Uterus (tissue), 4 donors: ENCODE measurements at places on chromosomes 2 and 18. TPM values are rescaled to one million over a fixed set of nuclear protein-coding genes. Genes with fewer than 3 reads are reported as not detected.

The UGT1A5 gene
- not detected for total RNA-seq

The ARHGEF4 gene
- 7.9 TPM for total RNA-seq

The UGT1A3 gene
- not detected for total RNA-seq

The LRP1B gene
- 7.3 TPM for total RNA-seq

DNA sequence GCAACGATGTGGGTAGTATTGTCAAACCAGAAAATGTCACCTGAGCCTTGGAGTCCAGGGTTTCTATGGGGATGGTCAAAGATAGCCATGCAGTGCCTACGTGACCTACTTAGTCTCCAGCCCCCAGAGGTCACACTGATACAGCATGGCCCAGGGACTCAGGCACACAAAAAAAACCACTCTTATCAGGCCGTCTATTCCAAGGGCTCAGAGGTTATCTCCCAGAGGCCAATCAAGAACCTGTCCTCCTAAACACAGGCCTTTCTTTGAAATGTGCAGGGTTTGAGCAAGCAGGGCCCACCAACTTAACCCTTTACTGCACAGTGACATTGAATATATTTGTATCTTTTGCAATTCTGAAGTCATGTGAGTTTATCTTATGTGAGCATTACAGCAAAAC lies 82.7 kb downstream of the MRO start:
- no peak for DNase-seq

- no peak for DNase-seq
Observed at GRCh38 chr18:41842886-41843285, 112.1 kb upstream of the PIK3C3 start.

DNA sequence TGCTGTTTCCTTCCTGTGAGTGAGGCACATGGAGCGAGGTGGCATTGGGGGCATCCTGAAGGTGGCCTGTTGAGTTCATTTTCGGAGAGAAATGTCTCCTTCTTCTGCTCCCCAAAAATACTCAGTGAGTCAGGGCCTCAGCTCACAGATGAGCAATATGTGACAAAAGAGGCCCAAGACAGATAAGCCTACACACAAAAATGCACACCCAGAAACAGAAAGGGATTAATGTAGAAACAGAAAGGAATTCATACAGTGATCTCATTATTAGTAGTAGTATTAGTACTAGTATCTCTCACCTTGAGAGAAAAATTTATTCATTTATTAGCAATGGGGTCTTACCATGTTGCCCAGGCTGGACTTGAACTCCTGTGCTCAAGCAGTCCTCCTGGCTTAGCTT lies 5.1 kb downstream of the GPR75 start:
- DNase-seq = no peak

GRCh38 chr2:101419096-101419663 lies 31.9 kb upstream of the CREG2 start:
- DNase-seq = peak; percentile 64

DNA sequence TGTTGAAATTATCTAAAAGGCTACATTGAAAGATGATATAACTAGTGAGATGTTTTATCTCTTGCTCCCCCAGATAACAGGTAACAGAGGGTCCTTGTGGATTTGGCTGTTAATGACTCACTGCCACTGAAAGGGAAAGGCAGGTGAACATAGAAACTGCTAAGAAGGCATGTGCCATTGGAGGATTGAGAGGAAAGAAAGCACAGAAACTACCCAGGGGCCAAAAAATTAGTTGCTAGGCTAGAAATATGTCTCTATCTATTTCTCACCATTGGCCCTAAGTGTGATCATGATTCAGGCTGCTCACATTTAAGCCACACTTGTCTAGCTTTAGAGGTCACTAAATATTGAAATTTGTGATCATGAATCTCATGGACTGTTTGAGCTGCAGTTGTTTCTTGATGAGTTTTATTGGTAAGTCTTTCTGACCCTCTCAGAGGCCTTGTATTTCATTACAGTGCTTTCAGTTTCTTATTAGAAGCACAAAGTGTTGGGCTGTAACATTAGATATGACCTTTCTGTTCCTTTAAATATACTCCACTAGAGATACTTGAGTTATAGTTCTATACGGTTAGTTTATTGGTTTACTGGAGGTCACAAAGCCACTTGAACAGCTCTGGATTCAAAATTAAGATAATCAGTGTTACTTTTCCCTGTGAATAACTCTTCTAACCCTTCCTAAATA lies 26.2 kb downstream of the NAB1 start:
- DNase-seq = no peak

- no peak for DNase-seq
Observed at GRCh38 chr2:241499146-241499965, 9.0 kb downstream of the STK25 start.

DNA sequence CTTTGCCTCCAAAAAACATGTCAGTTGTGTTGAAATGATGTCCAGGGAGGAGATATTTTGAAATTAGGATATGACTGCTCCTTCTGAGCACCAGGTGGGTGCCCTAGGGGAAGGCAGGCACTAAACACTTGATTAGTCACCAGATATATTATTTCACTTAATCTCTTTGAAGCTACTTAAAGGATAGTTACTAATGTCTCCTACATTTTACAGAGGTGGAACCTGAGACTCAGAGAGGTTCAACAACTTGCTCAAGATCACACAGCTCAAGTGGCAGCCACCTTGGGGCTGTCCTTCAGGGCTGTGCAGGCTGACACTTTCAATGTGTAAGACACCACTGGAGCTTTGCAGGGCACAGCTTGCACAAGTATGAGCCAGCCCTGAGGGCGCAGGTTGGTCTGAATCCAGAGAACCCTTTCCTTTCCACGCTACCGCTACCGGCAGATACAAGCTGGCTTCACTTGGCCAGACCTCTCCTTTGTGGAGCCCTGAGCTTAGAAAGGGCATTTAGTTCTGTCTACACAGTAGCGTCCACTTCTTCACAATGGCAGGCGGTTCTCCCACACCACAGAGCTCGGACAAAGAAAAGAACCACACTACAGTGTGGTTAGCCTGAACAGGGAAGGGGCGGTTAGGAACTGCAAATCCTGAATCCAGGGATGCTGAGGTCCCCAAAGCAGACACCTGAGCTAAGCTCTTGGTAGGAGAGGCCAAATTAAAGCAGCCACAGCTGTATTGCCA lies 16.4 kb downstream of the ALPK2 start:
- no peak for DNase-seq

- DNase-seq = no peak
Observed at GRCh38 chr18:51226068-51226467, 28.6 kb upstream of the MEX3C start.
